Mesothelial cell of epicardium (in vitro differentiated cells): ENCODE measurements at places on chromosomes 11 and 22. TPM values are rescaled to one million over a fixed set of nuclear protein-coding genes. Genes with fewer than 3 reads are reported as not detected.

Gene FUT4
- 12.9 to 14.0 TPM (median 12.9 TPM) in 3 replicates for total RNA-seq

- H3K27ac ChIP-seq = peak within 1 kb of the TSS; percentile 86
- peak within 1 kb of the TSS; percentile 74 for H3K4me3 ChIP-seq
- H3K4me1 ChIP-seq = peaks cover 36% of the 10 kb centered on the region
- H3K36me3 ChIP-seq = peaks cover 25% of the 10 kb centered on the region
- DNase-seq = peak; percentile 83
These were observed at the start of gene TTC12 for GRCh38 chr11:113314389-113315301. Gene TTC12 (plus strand): TSS chr11:113314583. CDS start chr11:113316258, 1,675 bp downstream.

GRCh38 chr22:30121960-30122359, 41.7 kb downstream of the HORMAD2 start:
- no peak overlapping the region for H3K4me3 ChIP-seq
- H3K27me3 ChIP-seq = no peaks in the 10 kb centered on the region

DNA sequence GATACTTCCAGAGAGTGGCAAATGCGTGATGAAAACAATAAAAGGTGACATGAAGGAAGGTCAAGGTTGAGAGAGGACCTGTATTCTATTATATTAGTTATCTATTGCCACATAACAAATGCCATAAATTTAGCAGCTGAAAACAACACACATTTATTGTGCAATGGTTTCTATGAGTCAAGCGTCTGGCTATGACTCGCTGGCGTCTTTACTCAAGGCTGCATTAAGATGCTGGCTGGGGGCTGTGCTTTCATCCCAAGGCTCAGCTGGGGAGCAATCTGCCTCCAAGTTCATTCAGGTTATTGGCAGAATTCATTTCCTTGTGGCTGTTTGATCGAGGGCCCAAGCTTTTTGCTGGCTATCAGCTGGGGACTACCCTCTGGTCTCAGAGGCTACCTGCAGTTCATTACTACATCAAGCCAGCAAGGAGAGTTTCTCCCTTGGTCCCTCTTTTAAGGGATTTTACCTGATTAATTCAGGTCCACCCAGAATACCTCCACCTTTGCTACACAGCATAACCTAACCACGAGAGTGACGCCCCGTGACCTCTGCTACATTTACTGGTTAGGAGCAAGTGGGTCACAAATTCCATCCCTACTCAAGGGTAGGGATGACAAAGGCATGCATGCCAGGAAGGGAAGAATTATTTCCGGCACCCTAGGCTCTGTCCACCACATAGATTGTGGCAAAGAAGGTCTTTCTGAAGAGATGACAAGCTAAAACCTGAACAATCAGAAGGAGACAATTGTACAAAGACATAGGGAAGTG, 549.1 kb downstream of the MN1 start:
- no peaks in the 10 kb centered on the region for H3K27me3 ChIP-seq
- no peak overlapping the region for H3K4me3 ChIP-seq
- H3K27ac ChIP-seq = no peak overlapping the region
- no peak for DNase-seq

DNA sequence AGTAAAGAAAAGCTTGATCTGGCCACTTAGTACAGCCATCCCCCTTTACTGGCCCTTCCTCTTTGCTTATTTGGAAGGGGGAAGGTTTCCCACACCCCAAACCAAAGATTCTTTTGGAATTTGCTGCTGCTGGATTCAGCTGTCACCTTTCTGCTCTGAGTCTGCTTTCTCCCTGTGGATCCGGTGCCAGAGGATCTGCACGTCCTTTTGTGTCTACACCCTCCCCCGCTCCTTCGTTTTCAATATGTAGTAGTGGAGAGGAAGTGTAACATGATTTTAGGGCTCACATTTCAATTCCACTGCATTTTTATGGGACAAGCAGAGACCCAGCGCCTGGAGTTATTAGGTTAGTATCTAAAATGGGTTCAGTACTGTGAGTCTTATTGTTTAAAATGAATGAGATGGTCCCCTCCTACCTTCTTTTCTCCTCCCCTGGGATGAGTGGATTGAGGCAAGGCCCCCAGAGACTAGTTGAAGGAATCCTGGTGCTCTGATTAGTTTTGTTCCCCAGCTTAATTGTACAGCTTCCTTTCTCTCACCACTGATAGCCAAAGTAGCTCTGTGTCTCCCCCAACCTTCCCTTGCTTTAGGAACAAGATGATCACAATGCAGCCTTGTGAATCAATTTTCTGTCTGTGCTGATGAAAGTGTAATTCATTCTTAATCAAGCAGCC, 30.5 kb upstream of the CABP7 start:
- H3K36me3 ChIP-seq = peaks cover 12% of the 10 kb centered on the region
- no peaks in the 10 kb centered on the region for H3K27me3 ChIP-seq
- H3K4me1 ChIP-seq = peaks cover 36% of the 10 kb centered on the region
- no peak for DNase-seq
- H3K27ac ChIP-seq = peak overlapping the region; percentile 70
- H3K4me3 ChIP-seq = no peak overlapping the region

GRCh38 chr11:134229126-134229790, 4.8 kb downstream of the VPS26B start:
- no peaks in the 10 kb centered on the region for H3K36me3 ChIP-seq
- H3K4me1 ChIP-seq = peaks cover 42% of the 10 kb centered on the region
- H3K4me3 ChIP-seq = no peak overlapping the region
- DNase-seq = no peak
